ENCODE measurements at places on chromosomes 6 and 20. TPM values are rescaled to one million over a fixed set of nuclear protein-coding genes. Genes with fewer than 3 reads are reported as not detected.

DNA sequence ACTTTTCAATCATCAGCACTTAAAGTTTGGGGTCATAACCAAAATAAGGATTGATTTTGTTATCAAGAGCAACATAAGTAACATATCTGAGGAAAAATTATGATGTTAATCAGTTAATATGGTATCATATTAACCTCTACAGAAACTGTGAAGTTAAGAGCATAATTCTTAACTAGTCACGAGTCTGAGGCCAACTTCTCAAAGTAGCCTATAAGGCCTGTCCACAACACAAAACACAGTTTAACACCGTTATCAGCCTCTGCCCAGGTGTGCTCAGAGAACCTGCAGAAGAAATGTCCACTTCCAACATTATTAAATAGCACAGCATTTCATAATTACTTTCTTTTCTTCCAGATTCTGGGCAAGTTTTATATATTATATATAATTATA is 1.1 kb downstream of the STX7 start:
- no peak for DNase-seq

IFNGR1 gene
- 55.5 TPM for polyA plus RNA-seq

GRM4 gene
- polyA plus RNA-seq: 0.06 TPM

GRCh38 chr6:130218134-130218533 is 4.6 kb downstream of the SAMD3 start:
- no peak for DNase-seq

DNA sequence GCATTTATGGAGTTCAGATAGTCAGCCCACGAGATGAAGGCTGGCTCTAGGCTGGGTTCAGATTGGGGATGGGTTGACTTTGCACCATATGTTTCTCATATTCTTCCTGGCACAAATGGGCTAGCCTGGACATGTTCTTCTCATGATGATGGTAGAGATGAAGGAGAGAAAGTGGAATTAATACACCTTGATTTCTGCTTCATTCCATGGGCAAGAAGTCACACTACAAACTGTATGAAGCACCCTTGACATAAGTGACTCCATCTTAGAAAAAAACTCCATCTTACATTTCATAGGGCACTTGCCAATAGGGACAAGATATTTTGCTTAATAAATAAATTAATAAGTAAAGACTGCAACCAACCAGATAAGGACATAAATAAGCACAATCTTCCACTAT is 12.0 kb upstream of the CD83 start:
- DNase-seq: no peak

SIRPB2 gene
- polyA plus RNA-seq: 1.4 TPM

TTK gene
- polyA plus RNA-seq: 0.87 TPM

DNA sequence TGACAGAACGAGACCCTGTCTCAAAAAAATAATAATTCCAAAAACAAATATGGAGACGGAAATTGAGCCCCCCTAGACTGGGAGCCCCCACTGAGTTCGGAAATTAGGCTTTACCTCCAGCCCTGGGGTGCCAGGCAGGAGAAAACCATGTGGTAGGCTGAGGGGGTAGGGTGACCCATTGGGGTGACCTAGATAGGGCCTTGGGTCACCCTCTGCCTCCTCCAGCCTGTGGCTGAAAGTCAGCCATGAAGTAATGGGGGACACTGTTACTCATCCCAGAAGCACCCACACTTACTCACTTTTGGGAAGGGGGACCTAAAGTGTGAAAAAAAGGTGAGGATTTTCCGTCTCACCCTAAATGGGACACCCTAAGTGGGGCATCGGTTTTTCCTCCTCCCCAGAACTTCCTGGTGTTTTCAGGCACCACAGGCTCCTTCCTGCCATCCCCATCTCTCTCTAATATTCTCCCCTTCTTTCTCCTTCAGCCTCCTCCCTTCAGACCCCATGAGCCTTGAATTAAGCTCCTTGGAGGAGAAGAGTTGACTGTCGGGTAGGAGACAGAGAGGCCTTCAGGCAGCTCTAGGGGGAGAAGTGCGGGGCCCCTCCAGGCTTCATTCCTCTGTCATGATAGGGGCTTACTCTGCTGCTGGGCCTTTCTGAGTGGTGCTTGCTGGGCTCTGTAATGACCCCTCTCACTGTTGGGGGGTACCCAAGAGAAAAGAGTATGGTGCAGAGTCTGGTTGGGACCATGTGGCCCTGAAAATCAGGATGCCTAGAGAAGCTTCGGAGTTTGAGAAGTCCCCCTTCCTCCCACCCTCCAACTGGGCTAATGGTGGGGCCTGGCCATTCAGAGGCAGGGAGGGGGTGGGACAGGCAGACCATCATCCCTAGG is 2.4 kb downstream of the LTB start:
- no peak for DNase-seq
